ENCODE measurements at places on chromosomes 13 and 19.

DNA sequence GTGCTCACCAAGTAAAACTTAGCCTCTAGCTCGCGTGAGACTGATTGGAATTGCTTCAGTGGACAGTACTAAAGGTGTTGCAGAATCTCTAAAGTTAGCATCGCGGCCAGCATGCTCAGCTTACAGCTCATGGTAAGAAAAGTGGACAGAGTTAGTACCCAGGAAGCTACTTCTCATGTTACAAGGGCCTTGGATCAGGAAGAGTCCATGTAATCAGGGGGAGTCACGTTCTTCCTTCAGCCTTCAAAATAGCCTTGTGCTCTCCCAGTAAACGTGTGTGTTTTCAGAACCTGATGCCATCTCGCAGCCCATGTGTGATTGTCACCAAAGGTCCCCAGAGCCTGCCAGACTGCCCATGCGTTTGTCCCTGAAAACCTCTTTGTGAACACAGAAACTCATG, 195.8 kb upstream of the RNF113B start:
- DNase-seq, result no peak

DNA sequence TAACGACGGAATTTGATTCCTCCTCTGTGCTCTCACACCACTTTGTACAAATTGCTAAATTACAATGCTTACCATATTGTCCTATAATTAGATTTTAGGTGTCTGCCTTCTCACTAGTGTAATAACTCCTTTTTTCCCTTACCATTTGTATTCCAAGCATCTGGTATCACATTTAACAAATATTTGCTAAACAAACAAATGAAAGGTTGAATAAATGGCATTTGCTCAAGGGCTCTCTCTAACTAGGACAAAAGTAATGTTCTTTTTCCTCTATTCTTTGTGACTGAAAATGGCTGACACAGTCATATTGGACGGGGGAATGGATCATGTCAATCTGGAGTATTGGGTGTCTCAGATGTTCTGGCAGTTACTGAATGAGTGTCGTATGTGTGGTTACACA, 99.7 kb downstream of the ENOX1 start:
- DNase-seq, result no peak

GRCh38 chr19:7196763-7197118, 97.5 kb downstream of the INSR start:
- no peak for DNase-seq

DNA sequence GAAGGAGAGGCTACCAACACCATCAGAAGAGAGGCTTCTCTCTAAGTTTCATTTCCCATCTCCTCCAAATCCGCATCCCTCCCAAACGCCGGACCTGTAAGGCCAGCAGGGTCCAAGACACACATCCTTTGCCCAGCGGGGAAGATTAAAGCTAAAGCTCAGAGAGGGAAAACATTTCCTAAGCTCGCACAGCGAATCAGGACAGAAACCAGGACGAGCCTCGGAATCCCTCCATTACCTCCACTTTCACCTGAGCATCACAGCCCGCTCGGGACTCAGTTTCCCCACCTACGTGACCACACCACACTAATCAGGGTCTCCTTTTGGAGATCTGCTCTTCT, 711 bp upstream of the FOSB start:
- DNase-seq, result no peak

All from smooth muscle cell of the brain vasculature (primary cell).